NCI-H1930 (cell line): ENCODE measurements at places on chromosomes 4 and X.

DNA sequence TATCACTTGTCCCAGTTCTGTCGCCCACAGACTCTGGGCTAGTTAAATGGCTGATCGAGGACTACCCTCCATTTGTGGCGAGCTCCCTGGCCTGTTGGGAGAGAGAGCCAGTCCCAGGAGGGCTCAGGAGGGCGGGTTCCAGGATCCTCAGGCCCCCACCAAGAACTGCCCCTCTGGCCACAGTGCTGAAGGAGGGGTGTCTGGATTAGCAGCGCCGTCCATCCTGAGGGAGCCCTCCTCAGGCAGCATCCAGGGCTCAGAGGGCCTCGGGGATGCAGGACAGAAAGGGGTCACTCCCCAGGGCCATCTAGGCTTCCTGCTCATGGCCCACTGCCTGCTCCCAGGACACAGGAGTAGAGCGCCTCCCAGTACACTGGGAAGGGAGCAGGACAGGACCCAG, 6.1 kb downstream of the PNMA5 start:
- no peak for DNase-seq

DNA sequence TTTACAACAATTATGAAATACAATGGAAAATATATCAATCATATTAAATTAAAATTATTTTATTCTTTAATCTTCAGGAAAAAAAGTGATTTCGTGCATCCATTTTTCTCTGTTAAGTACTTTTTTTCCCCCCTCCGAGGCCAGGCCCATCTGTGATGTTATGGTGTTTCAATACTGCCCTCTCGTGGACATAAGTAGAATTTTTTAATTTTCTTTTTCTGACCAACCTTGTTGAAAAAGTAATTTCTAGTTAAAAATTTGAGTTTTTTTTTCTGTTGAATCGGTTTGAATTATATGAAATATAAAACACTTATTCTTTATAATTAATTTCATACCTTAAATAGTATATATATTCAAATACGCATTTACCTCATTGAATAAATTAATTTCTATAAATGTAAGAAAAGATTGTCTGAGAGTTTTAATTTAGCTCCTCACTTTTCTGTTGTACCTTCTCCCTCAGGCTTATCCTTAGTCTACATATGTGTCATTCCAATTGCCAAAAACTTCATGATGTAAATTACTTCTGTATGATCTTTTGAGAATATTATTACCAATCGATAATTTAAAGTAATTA, 175.8 kb upstream of the TECRL start:
- peak; percentile 17 for DNase-seq

GRCh38 chr4:16125571-16126445, 42.0 kb upstream of the PROM1 start:
- no peak for DNase-seq

DNA sequence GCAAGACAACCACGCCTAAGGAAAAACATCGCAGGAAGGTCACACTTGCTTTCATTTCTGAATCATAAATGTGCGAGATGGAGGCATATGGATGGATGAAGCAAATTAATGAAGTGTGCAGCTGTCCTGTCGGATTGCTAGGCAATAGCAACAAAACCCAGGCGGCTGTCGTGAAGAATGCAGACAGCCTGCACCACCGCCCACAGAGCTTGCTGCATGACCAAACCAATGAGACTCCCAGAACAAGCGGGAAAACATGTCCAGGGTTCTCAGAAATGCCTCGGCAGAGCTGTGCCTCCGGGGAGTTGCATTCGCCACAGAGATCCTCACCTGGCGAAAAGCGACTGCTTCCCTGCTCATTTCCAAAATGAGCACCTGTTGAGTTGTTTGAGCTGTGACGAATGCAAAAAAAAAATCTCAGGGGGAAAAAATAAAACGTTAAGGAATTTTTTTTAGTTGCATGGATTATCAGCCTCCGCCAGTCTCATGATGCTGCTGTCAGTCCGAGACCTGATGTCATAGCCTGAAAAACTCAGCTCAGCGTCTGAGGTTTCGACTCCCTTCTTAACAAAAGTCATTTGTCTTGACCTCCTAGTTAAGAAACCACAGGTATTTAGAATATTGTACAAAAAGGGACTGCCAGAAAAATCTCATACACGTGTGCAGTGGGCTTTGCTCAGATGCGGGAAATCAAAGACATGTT, 155.5 kb upstream of the MXRA5 start:
- DNase-seq: no peak

GRCh38 chr4:117225471-117225870, 140.1 kb upstream of the TRAM1L1 start:
- DNase-seq: no peak

DNA sequence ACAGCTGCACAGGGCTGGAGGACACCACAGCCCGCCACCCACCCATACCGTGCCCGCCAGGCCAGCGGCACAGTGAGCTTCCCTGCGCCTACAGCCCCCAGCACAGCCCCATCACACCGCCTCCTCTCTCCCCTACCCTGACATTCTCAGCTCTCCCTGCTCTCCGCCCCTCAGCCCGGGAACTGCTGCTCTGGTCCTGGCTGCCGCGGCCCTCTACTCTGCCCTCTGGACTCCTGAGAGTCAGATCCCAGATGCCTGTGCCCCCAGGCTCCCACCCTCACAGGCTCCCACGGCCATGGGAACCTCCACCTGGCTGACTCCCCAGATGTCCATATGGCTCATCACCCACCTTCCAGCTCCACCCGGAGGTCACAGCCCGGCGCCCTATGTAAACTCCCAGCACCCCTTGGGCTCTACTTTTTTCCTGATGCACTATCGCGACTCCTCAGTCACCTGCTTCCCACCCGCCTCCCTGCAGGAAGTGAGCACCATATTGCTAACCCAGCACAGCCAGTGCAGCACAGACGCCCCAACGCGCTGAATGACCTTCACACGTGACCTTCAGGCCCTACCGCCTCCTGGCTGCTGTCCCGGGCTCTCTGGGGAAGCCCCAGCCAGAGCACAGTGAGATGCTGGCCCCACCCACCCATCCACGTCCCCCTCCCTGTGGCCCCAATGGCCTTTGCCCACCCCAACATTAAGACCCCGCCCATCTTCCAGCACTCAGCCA, 23.0 kb downstream of the FAM53A start:
- DNase-seq: no peak

GRCh38 chrX:12974796-12975669, at the start of gene TMSB4X:
Gene TMSB4X, plus strand, starts transcription at chrX:12975110.
- peak; percentile 72 for DNase-seq

DNA sequence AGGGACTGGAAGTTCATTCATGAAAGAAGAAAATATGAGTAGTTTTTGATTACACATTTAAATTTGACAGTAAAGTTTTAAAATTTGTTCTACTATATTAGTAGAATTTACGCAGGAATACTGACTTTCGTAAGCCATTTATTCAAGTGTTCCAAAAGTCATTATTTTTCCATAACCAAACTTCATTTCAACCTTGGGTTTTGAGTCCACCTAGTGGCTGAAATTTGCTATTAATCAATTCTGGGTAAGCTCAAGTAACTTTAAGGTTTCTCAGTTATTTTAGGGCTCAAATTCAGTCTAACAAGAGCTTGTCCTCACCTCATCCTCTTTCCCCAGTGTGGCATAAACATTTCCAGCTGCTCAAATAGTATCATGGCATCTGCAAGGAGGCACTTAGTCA, 175.4 kb downstream of the SH3BGRL start:
- DNase-seq: no peak

GRCh38 chr4:12884846-12885796, 599.0 kb downstream of the RAB28 start:
- DNase-seq: no peak

GRCh38 chr4:67109276-67109675, 436.0 kb downstream of the CENPC start:
- DNase-seq: no peak

- no peak for DNase-seq
Observed at GRCh38 chr4:122666527-122667245, 45.8 kb upstream of the IL21 start.

- no peak for DNase-seq
Observed at GRCh38 chrX:129461801-129462456, 61.4 kb downstream of the SMARCA1 start.

DNA sequence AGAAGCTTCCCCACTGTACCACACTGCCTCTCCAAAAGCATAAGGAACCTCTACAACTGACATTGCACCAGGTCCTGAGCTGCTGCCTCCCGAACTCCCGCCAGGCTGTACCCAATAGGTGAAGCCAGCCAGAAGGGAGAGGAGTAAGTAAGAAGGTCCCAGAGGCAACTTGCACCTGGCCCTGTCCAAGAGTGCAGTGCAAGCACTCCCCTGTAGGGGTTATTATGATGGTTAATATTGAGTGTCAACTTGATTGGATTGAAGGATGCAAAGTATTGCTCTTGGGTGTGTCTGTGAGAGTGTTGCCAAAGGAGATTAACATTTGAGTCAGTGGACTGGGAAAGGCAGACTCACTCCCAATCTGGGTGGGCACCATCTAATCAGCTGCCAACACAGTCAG, 879.3 kb upstream of the SLIT2 start:
- no peak for DNase-seq

- no peak for DNase-seq
Observed at GRCh38 chr4:138399081-138399480, 156.9 kb upstream of the SLC7A11 start.

GRCh38 chrX:71181558-71181909, 36.9 kb downstream of the NLGN3 start:
- no peak for DNase-seq

DNA sequence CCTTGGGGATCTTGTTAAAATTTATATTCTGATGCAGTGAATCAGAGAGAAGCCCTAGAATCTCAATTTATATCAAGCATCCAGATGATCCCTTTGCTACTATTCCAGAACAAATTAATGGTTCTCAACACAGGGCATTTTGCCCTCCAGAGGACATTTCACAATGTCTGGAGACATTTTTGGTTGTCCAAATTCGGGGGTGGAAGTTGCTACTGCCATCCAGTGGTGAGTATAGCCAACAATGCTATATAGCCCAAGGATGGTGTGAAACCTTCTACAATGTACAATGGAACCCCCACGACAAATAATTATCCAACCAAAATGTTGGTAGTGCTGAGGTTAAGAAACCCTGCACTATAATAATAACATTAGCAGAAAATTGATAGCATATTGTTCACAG, 2440.0 kb downstream of the PCDH7 start:
- DNase-seq: no peak

DNA sequence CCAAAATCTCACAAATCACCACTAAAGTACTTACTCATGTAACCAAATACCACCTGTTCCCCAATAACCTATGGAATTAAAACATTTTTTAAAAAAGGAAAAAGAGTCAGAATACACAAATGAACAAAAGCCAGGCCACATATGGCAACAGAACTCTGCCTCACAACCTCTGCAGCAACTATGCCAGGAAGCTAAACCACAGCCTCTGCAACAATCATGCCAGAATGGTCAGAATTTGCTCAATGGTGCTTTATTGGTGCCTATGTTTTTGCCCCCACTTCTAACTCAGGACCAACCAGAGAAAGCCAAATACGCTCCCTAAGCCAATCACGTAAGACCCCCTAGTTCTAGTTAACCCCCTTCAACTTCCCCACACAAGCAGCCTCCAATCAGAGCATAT, 69.6 kb downstream of the HOPX start:
- no peak for DNase-seq

DNA sequence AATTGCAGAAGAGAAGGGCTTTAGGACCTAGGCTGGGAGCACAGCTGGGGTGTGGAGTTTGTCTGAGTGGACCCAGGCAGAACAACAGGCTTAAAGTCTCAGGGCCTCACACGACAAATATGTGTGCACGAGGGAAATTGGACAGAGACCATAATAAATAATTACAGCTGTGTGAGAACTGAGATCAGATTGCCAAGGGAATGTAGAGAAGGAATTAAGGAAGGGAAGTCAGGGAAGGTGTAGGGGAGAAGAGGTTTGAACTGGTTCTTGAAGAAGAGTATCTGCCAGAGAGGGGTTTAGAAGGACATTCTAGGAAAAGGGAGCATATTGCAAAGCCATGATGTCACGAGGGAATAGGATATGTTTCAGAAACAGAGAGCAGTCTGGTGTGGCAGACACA, 120.7 kb upstream of the TSPAN5 start:
- no peak for DNase-seq

- peak; percentile 14 for DNase-seq
Observed at GRCh38 chr4:15648600-15648999, 6.6 kb downstream of the FBXL5 start.

- DNase-seq: no peak
Observed at GRCh38 chr4:98662626-98663225, 4.3 kb upstream of the TSPAN5 start.

GRCh38 chrX:1442016-1442665, 10.6 kb downstream of the ASMTL start:
- no peak for DNase-seq

DNA sequence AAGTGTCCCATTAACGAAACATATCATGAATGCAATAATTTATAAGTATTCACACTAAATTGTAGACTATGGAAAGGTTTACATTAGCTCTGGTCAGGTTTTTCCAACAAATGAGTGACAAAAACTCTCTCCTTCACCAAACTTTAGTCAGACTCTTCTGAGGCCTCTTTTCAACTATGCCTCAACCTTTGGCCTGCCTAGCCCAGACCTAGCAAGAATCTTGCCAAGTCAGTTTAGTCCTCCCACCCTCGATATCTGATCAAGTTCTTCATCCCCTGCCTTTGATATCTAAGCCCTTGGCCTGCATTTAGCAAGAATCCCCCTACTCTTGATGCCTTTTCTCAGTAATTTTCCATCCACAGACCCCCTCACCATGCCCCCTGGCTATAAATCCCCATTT, 37.9 kb downstream of the CCDC158 start:
- DNase-seq: no peak

GRCh38 chrX:100445593-100445992, 35.5 kb upstream of the PCDH19 start:
- DNase-seq: no peak

DNA sequence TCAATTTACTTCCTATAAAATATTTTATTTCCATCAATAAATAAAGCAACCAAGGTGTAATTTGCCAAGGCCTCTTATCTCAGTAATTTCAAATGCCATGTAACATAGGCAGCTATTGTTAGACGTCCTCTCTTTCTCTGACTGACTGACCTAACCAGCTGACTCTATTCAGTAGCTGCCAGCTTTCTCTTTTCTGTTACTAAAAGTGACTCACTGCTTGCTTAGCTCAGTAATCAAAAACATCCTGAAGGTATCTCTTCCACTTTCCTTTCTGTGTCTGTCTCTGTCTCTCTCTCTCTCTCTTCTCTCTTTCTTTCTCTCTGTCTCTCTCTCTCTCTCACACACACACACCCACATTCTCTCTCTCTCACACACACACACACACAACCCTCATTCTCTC, 134.2 kb downstream of the SPOCK3 start:
- peak; percentile 49 for DNase-seq

- no peak for DNase-seq
Observed at GRCh38 chr4:139581096-139581495, 25.1 kb upstream of the SETD7 start.

- DNase-seq: no peak
Observed at GRCh38 chr4:74999714-75000309, 66.9 kb downstream of the PARM1 start.

DNA sequence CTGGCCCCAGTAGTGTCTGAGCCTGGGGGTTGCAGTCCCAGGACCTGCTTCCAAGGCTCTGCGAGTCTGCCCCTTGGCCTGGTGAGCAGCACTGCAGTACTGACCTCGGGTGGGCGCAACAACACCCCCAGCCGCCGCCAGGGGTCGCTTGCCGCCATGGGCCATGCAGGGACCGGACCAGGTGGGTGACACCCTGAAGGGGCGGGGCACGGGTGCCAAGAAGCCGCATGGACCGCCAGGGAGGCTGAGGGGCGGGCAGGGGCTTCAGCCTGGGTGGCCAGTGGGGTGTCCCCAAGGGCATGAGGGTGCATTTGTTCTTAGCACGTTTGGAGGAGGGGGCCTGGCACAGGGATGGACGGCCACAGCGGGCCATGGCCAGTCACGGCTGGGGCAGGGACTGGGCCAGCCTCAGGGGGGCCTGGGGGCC, 25.0 kb downstream of the TACC3 start:
- DNase-seq: peak; percentile 78
